HS-27A (cell line): ENCODE measurements at places on chromosomes 7 and 10.
A peak's percentile ranks its signal among the peaks of the same experiment; 100 is the strongest.

GRCh38 chr10:28875549-28876081 is 198.3 kb downstream of the BAMBI start:
- DNase-seq = no peak

GRCh38 chr10:83332690-83333089 is 806.6 kb upstream of the GHITM start:
- no peak for DNase-seq

GRCh38 chr7:154613811-154614210 is 389.1 kb downstream of the PAXIP1 start:
- no peak for DNase-seq

DNA sequence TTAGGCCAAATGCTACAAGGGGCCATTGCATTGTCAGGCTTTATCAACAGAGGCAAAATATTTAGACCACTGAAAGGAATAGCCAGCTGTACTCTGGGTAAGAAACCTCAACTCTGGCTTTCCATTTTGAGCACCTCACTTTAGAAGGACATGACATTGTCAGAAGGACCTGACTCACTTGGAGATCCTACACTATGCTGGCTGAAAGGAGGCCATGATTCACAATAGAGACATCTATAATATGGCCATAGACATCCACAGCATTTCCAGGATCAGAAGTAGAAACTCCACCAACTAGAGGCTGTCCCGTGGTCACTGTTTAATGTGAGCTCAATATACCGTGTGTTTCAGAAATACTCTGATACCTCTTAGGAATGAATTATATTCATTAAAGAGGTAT is 140.9 kb downstream of the BTAF1 start:
- DNase-seq = no peak

- DNase-seq = no peak
Measured at GRCh38 chr10:22086730-22087401, 83.3 kb upstream of the DNAJC1 start.

- no peak for DNase-seq
Measured at GRCh38 chr10:89062861-89063260, 72.3 kb downstream of the FAS start.

DNA sequence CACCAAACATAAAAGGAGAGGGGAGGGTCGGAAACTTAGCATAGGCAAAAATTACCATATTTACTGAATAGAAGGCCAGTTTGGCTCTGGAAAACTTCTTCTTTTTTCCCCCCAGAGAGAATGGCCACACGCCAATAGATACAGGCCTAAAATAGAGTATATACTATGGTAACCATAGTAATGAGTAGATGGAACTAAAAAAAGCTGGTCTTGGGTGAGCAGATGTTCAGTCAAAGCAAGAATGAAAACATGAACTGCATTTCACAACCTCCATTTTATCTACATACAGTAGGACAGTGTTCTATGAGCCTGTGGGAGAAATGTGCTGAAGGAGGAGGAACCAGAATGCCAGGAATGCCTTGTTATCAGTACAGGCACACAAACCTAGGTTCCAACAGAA is 141.7 kb upstream of the SEMA3A start:
- no peak for DNase-seq

GRCh38 chr10:77844713-77845445 is 81.7 kb downstream of the DLG5 start:
- DNase-seq = peak; percentile 64

DNA sequence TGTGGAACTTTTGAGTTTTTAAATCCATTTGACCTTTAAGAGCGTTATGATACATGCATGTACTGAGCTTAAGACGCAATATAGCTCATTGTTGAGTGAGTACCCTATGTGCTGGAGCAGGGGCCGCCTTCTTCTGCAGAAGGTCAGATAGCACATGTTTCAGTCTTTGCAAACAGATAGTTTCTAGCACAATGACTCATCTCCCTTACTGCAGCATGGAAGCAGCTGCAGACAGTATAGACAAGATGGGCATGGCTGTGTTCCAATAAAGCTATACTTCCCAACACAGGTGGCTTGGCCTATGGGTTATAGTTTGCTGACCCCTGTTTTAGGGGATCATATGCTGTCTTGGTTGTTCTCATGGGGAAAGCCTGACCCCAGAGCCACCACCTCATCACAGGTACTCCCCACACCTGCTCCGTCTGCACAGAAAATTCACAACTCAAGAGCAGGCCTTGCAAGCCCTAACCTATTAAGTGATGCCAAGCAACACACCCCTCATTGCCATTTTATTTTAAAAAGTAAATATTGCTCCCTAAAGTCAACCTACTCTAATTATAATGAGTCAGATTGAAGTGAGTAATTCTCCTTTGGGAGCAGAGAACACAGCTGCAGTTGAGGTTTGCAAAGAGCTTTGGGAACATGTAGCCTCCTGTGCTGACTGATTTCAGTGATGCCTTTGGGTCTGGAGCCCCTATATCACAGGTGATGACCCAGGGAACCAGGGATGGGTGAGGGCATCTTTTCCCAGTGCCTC is 330.1 kb downstream of the PAXIP1 start:
- no peak for DNase-seq

DNA sequence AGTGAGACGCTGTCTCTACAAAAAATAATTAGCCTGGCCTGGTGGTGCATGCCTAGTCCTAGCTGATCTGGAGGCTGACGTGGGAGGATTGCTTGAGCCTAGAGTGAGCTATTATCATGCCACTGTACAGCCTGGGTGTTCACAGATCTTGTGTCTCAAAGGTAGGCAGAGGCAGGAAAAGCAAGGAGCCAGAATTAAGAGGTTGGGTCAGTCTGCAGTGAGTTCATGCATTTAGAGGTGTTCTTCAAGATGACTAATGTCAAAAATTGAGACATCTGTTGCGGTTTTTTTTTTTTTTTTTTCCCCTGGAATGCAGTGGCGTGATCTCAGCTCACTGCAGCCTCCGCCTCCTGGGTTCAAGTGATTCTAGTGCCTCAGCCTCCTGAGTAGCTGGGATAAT is 5.4 kb downstream of the PPIA start:
- no peak for DNase-seq

DNA sequence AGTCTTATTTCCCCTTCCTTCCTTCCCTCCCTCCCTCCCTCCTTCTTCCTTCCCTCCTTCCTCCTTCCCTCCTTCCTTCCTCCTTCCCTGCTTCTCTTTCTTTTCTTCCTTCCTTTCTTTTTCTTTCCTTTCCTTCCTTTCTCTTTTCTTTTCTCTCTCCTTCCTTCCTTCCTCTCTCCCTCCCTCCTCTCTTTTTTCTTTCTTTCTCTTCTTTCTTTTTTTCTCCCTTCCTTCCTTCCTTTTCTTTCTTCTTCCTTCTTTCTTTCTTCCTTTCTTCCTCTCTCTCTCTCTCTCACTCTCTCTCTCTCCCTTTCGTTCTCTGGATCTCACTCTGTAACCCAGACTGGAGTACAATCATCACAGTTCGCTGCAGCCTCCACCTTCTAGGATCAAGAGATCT is 6.2 kb downstream of the TMEM130 start:
- no peak for DNase-seq

GRCh38 chr10:46239247-46239646 is 47.5 kb upstream of the ANTXRL start:
- no peak for DNase-seq

- DNase-seq = no peak
Measured at GRCh38 chr10:127162841-127163240, 33.5 kb downstream of the INSYN2A start.

DNA sequence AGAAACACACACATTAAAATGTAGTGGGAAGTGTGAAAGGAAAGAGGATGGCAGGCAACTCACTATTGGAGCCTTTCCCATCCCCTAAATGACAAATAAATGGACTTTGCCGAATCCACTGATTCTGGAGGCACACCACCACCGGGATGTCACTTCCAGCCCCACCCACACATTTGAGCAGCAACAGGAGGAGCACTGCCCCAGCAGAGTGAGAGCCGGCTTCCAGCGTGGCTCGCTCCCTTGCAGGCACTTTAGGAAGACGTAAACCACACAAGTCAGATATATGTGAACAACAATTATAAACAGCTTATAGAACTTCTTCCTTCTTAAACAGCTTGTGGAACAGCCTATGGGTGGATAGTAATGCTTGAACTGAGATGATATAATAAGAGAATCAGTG is 191.0 kb downstream of the DGKI start:
- no peak for DNase-seq

- no peak for DNase-seq
Measured at GRCh38 chr10:33217854-33218253, 116.6 kb downstream of the NRP1 start.

DNA sequence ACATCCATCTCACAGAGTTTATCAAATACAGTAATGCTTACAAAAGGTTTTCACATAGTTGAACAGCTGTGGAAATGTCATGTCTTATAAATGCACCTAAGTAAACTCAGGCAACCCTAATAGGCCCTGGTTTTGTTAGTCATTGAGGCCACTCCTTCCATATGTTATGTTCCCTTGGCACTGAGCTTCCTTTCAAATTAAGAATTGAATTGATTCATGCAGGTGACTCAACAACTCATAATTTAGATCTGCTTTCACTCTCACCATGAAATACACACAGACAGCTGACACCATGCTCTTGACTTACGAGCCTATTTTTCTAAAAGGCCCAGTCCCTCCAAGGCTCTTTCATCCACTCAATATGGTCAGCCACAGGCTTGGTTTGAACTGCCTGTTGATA is 476.9 kb downstream of the KCNMA1 start:
- DNase-seq = no peak

GRCh38 chr10:32372000-32372875 is 25.3 kb upstream of the EPC1 start:
- DNase-seq = no peak

- DNase-seq = no peak
Measured at GRCh38 chr10:113060201-113061053, 110.4 kb downstream of the TCF7L2 start.

- DNase-seq = no peak
Measured at GRCh38 chr10:34761453-34761852, 53.6 kb downstream of the PARD3 start.

GRCh38 chr7:33410266-33410665 is 280.9 kb downstream of the BBS9 start:
- DNase-seq = no peak

- no peak for DNase-seq
Measured at GRCh38 chr10:119515511-119516045, 26.9 kb downstream of the RGS10 start.

GRCh38 chr10:84329196-84329611 is 815 bp downstream of the CCSER2 start:
- no peak for DNase-seq

DNA sequence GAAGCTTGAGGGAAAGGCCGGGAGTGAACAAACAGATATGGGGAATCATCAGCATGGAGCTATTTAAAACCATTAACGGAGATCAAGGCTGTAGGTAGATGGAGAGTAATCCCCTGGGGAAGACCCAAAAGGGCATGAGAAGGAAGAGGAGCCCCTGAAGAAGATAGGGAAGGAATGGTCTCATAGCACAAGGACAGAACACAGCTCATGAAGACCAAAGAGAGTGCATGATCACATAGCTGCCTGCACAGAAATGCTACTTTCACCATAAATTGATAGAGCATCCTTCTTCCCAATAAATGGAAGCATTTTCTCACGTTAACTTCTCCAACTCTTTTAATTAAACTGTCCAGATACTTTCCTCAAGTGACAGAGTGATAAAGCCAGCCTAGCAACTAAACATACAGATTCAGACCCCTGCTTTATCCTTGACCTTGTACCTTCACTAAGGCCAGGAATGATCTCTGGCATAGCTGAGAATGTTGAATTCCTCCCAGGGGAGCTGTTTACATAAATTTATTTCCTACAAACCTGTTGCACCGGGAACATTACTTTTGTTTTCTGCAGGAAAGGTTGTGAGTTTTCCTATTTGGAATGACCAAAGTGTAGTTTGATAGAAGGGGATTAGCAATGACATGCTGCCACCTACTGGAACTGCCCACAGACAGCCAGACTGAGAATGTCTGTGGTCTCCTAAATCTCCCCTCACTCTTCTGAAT is 110.8 kb upstream of the LRGUK start:
- DNase-seq = no peak

DNA sequence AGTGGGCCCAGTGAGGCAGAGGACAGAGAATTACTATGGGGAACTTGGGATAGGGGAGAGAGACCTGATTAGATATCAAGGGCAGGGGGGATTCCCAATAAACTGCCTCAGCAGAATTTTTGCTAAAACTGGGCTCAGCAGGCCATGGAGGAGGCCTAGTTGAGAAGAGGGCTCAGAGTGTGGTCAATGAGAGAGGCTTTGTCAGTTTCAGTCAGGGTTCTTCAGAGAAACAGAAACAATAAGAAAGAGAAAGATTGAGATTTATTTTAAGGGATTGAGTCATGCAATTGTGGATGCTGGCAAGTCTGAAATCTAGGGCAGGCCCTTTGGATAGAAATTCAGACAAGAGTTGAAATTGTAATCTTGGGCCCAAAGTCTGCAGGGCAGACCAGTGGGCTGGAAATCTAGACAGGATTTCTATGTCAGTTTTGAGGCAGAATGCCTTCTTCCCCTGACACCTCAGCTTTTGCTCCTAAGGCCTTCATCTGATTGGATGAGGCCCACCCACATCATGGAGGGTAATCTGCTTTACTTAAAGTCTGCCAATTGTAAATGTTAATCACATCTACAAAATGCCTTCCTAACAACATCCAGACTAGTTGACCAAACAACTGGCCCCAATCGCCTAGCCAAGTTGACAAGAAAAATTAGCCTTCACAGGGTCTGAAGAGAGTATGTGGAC is 33.5 kb upstream of the CCSER2 start:
- no peak for DNase-seq

DNA sequence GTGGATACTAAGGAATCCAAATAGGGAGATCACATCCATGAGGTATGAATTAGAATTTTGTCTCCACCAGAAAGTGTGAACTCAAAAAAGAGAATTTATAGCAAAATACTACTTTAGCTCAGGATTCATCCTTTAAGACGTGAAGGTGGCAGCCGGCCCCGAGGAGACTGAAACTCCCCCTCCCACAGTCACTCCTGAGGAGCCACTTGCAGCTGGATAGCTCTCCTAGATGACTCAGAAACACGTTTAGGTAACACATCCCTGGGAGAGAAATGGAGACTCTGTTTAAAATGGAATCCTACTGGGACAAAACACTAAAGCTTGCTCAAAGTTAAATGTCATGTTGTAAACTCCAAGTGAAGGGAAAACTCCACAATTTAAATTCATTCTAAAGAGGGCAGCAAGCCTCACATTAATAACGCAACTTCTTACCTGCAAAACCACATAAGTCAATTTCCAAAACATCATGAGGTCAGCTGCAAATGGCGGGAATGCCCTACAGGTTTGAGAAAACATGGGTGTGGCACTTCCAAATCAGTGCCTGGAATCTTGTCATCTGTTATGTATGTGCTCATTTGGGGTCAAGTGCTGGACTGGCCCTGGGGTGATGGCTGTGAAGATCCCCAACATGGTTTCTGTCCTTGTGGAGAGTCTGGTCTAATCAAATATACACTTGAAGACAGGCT is 46.2 kb downstream of the ICA1 start:
- no peak for DNase-seq
